Left ventricle myocardium inferior (tissue), 1 donor: ENCODE measurements at places on chromosomes 5 and 9. TPM values are rescaled to one million over a fixed set of nuclear protein-coding genes. Genes with fewer than 3 reads are reported as not detected.
A peak's percentile ranks its signal among the peaks of the same experiment; 100 is the strongest.

DNA sequence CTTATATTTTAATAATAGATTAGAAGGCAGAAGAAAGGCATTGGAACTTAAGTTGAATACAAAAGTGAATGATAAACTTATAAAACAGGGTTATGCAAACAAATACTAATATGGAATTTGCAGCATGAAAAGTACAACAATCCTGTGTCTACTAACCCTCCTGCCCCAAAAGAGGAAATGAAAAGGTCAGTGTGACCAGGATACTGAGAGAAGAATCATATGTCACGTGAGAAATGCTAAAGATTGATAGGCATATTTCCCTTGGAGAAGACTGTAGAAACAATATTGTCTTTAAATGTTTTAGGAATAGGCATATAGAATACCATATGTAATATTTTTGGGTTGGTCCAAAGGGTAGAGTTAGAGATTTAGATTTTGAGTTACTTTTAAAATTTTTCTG lies 3.8 kb downstream of the WDR36 start:
- H3K27me3 ChIP-seq = no peaks in the 10 kb centered on the region
- DNase-seq = no peak
- peaks cover 30% of the 10 kb centered on the region for H3K4me1 ChIP-seq
- H3K27ac ChIP-seq = no peak overlapping the region
- H3K36me3 ChIP-seq = peaks cover 55% of the 10 kb centered on the region

Gene ARL14EPL
- not detected for total RNA-seq

DNA sequence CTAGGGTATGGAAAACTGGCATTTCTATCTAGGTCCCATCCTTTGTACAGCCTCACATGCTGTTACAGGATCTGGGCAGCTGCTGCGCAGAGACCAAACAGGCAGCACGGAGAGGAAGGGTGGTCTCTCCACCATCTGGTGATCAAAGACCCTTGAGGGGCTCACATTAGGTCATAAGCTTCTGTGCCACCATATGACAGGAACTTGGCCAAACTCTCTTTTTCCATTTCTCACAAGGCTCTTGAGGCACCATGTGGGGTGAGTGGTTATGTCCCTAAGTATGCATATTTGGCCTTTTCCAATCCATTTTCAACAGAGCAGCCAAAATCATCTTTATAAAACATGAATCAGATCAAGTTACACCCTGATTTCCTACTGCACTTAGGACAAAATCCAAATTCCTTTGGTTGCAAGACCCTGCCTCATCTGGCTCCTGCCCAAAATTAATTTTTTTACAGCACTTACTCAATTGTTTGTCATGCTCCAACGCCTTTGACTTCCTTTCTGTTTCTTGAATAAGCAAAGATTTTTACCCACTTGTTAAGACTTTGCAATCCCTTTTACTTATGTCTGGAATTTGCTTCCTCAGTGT lies 730.0 kb downstream of the MAT2B start:
- H3K36me3 ChIP-seq = no peaks in the 10 kb centered on the region
- no peak overlapping the region for H3K27ac ChIP-seq
- H3K4me1 ChIP-seq = no peaks in the 10 kb centered on the region
- no peak for DNase-seq
- no peaks in the 10 kb centered on the region for H3K27me3 ChIP-seq
- no peak overlapping the region for H3K4me3 ChIP-seq

- H3K27me3 ChIP-seq = no peaks in the 10 kb centered on the region
- peak overlapping the region; percentile 82 for H3K27ac ChIP-seq
- peak; percentile 62 for DNase-seq
- H3K36me3 ChIP-seq = no peaks in the 10 kb centered on the region
Measured at GRCh38 chr9:14535161-14535955, 157.9 kb downstream of the ZDHHC21 start.

Gene SV2C
- total RNA-seq = 0.44 TPM

DNA sequence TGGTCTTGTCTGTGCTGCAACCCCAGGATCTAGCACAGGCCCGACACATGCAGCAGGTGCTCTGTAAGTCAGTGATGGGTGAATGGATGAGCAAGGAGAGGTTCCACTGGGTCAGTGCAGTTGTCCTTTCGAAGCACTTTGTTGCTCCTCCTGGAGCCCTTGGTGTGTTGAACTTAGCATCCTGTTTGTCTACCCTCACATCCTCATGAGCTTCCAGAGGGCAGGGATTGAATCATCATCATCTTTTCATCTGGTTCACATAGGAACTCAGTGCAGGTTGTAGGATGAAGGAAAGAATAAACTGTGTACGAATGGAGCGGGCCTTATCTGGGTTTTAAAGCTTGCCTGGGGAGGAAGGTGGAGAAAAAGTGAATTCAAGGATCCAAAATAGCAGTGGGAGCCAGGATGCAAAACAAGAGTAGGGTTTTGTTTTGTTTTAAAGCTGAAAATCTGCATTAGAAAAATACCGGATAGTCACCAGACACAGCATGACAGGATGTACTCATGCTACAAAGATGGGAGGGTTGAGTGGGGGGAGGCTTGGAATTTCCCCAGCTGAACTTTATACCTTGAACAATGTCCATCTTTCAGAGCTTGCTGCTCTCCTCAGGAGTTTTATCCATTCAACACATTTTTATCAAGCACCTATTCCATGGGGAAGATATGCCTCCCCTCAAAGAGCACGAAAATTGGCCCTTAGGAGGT lies 55.8 kb downstream of the PTTG1 start:
- no peak overlapping the region for H3K4me3 ChIP-seq
- no peak overlapping the region for H3K27ac ChIP-seq
- H3K36me3 ChIP-seq = no peaks in the 10 kb centered on the region
- no peak for DNase-seq
- peaks cover 6% of the 10 kb centered on the region for H3K4me1 ChIP-seq

DNA sequence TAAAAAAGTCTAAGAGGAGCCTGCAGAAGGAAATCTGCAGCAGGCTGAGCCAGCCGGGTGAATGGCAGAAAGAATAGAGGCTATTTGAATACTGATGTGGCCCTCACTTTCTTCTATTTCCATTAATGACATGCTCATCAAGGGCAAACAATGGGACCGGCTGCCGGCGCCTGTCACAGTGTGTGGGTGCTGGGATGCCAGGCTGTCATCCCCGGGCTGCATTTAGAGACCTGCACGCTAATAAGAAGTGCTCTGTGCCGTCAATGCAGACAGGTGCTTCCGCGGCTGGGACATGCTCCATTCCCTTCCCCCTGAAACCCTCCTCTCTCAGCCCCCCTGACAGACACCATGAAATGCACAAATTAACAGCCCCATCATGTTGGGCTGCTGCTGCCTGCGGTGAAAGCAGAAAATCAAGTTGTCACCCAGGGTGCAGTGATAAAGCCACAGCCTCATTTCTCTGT lies 217.7 kb upstream of the TBCA start:
- peaks cover 10% of the 10 kb centered on the region for H3K36me3 ChIP-seq
- no peak overlapping the region for H3K27ac ChIP-seq
- no peak overlapping the region for H3K4me3 ChIP-seq
- H3K27me3 ChIP-seq = no peaks in the 10 kb centered on the region
- no peak for DNase-seq
- H3K4me1 ChIP-seq = peaks cover 7% of the 10 kb centered on the region

DNA sequence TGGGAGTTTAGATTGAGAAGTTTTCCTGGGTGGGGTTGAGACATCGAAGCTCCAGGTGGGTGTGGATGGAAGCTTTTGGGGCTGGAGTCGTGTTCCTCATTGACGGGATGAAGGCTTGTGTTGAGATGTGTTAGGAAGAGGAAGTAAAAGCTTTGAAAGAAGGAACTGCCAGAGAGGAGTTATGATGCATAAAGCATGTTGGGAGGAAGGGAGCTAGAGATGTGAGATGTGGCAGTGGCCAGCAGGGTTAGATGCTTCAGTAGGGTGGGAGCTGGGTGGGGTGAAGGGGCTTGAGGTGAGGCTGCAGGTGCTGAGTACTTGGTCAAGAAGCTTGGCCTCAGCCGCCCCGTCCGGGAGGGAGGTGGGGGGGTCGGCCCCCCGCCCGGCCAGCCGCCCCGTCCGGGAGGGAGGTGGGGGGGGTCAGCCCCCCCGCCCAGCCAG lies 56.7 kb downstream of the HSPA4 start:
- DNase-seq = no peak
- peaks cover 23% of the 10 kb centered on the region for H3K36me3 ChIP-seq
- H3K27me3 ChIP-seq = peaks cover 21% of the 10 kb centered on the region
- H3K4me3 ChIP-seq = no peak overlapping the region

Gene IL4
- total RNA-seq = not detected

Gene SLC36A2
- 0.16 TPM for total RNA-seq

GRCh38 chr9:93107151-93107824 lies 11.3 kb downstream of the CARD19 start:
- DNase-seq = no peak
- peaks cover 12% of the 10 kb centered on the region for H3K4me1 ChIP-seq
- H3K36me3 ChIP-seq = peaks cover 39% of the 10 kb centered on the region
- no peak overlapping the region for H3K27ac ChIP-seq
- H3K27me3 ChIP-seq = no peaks in the 10 kb centered on the region
- H3K4me3 ChIP-seq = no peak overlapping the region

Gene ITK
- 0.36 TPM for total RNA-seq

Gene FBXW2
- 41.3 TPM for total RNA-seq
